CD4-positive, alpha-beta T cell treated with Interleukin-15 for 1 hour (primary cell): ENCODE measurements at places on chromosomes 7 and 10.

- DNase-seq, result no peak
Measured at GRCh38 chr7:13581097-13581496, 408.4 kb downstream of the ETV1 start.

DNA sequence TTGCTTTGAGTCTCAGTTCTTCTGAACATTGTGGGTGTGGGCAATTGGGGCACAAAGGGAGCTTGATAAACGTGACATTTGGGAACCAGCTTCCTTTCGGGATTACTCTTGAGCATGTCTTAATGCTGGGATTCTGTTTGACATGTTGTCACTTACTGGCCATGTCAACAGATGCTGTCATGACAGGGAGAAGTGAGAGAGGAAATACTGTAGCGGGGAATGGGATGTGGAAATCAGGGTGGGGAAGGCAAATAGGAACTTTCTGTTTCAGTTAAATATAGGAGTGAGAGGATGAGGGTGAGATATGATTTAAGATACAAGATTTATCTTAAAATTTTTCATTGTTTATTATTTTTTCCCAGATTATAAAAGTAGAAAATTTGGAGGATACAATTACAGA, 83.9 kb downstream of the SEC23IP start:
- no peak for DNase-seq

DNA sequence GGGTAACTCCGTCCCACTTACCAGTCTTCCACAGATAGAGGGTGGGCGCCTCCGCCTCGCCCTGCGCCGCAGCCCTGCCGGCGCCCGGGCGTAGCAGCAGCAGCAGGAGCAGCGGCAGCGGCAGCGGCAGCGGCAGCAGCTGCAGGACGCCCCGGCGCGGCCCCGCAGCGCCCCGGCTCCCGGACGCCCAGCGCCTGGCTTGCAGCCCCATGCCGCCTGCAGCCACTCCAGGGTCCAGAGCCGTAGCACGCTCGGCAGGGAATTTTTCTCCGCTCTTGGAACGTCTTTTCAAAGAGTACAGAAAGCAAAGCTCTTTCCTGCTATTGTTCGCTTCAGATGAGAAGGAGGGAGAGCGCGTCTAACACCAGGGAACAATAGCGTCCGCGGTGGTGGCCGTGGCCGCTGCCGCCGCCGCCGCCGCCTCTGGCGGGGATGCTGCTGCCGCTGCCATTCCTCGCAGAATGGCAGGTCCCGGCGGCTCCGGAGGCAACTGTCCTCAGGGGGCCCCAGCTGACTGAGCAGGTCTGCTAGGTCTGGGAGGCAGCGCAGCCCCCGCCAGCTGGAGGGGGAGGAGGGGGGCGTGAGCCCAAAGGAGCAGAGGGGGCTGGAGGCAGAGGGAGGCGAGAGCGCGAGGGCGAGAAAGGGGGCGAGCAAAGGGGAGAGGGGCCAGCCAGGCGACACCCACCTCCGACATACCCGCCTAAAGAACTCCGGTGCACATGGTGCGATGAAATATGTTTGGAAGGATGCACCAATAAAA, at the start of gene THSD7A:
TSS of gene THSD7A (minus strand) at position 463 of the 760 bp plus-strand sequence. CDS start at position 211, 252 bp downstream.
- DNase-seq, result no peak

GRCh38 chr7:15389073-15389472, 172.7 kb downstream of the AGMO start:
- DNase-seq, result no peak

DNA sequence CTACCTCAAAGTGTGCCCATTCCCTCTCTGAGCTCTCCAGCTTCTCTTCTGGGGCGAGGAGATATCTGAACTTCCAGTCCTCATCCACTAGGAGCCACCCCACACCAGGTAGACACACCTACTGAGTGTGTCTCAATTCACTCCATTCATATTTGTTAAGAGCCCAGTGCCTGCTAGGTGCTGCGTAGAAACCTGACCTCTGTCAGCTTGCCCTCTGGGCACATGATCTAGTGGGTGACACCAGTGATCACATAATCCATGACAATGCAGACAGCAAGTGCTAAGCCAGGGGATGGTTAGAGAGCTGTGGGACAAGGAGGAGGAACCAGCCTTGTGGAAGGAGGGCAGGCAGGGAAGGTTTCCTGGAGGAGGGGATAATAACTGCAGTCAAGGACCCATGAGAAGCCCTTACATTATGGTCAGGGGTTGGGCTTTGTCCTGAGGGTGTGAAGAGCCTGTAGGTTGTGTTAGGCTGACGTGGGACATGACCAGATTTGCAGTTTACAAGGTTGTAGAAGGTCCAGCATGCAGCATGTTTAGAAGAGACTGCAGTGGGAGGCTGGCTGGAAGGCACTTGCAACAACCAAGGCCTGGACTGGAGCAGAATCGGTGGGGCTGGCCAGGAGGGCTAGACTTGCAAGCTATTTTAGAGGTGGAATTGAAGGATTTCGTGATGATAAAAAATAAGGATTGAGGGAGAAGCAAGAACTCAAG, 81.8 kb downstream of the COL13A1 start:
- no peak for DNase-seq

GRCh38 chr10:127600479-127600878, 51.4 kb downstream of the NPS start:
- DNase-seq, result no peak

DNA sequence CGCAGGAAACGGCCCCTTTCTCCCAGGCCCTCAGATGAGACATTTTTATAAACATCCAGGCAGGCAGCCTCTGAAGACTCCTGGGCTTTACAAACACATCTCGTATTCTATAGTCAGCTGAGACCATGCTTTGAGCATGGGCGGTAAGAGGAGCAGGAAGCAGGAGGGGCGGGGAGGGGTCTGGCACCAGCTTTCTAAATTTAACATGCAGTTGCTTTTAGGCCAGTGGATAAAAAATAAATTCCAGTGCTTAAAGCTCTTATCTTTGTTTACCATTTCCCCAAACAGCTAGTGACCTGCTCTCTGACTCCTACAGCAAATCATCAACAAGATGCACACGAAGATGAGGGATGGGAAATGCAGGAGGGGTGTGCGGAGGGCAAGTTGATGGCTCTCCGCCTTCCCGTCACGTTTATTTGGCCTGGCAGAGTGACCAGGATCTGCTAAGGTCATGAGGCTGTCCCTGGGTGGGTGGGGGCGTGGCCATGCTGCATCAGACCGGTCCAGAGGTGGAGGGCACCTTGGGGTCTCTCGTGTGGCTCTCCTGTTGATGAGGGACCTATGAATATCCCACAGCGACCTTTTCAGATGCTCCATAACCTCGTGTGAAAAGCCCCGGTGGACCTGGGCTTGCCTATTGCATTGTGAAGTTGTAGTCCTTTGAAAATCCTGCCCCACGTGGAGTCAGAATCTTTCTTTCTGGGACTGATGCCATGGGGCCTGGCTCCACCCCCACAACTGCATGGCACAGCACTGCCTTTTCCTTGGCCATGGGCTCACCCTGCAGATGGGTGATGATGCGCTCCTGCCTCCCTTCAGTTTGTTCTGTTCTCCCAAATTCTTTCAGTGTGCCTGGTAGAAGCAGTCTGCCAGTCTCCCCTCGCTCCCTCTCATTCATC, 67.5 kb downstream of the PARP12 start:
- DNase-seq, result no peak

DNA sequence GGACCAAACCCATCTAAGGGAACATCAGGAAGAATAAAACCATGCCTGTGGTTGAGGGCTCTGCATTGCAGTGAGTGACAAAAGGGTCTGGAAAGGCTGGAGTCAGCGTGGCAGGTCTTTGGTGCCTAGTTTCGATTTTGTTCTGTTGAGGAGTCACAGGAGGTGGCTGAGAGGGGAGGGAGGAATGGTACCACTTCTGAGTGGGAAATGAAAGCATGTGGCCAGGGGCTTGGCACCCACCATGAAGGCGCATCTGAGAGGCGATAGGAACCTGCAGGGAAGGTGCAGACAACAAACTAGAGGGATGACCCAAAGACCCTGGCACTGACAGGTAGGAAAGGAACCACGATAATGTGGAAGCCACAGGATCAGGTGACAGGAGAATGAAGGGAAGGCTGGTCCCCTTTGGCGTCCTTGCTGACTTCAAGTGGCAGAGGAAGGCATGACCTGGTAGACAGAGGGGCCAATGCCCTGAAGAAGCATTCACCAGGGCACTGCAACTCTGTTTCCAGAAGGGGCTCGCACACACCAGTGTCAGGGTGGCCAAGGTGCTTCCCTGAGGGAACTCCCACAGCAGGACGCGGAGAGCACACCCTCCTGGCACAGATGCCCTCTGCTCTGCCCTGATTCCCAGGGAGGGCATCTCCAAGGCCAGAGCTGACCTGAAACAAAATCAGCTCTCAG, 41.7 kb downstream of the HIPK2 start:
- no peak for DNase-seq

DNA sequence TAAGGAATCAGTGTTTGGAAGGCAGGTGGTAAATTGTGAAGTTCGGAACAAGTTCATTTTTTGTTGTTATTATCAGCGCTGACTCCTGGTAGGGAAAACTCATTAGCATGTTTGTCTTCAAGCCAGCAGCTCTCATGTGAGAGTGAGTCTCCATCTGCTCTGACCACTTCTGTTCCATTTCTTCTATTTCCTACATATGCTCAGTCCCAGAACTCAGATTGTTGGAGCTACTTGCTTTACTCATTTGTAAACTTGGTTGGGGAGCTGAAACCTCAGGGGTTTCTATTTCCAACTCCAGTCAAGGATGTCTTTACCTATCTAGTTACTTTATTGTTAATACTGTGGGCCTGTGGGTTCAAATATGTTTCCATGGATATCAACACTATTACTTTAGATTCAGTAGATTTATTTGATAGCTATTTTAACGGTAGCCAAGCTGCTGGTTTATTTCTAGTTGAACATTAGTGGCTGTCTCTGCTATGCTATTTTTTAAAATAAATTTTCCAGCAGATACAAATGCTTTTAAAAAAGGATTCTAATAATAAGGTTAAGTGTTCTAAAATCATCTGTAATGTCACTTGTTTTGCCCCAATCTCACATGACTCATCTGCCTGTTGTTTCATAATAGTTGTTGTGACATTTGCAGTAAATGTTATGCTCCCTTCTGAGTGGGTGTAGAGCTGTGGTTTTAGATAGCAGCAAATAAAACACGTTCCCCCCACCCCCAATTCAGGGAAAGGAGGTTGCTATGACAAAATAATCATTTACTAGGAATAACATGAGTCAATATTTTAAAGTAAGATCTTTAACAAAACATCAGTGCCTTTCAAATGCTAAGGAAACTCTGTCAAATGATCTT, 143.3 kb downstream of the HDAC9 start:
- DNase-seq, result peak; percentile 23

DNA sequence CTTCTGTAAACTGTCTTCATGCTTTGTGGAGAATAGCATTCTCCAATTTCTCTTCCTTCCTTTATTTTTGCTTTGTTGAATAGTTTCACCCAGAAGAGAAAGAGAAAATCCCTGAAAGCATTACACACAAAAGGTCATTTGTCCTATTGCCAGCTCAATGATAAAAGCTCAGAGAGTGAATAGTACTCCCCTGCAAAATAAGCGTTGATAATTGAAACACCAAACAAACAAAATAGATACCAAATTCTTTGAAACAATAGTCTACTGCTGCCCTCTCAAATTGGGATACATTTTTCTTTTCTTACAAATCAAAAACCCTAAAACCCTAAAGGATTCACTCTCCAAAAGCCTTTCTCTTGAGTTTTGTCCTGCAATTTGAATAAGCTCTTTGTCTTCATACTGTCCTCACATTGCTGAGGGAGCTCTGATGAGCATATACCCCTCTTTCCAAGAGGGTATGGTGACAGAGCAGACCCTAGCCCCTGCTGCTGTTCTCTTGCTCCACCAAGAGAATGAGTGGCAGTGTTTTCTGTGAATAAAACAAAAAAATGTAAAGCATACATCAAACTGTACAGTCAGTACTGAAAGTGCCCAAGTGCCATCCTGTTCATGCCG, 134.4 kb downstream of the CSTF2T start:
- DNase-seq, result no peak
